CD4-positive, alpha-beta T cell treated with Interleukin-6 at 100 ng/mL for 8 hours (primary cell): ENCODE measurements at places on chromosomes 3 and 15.

DNA sequence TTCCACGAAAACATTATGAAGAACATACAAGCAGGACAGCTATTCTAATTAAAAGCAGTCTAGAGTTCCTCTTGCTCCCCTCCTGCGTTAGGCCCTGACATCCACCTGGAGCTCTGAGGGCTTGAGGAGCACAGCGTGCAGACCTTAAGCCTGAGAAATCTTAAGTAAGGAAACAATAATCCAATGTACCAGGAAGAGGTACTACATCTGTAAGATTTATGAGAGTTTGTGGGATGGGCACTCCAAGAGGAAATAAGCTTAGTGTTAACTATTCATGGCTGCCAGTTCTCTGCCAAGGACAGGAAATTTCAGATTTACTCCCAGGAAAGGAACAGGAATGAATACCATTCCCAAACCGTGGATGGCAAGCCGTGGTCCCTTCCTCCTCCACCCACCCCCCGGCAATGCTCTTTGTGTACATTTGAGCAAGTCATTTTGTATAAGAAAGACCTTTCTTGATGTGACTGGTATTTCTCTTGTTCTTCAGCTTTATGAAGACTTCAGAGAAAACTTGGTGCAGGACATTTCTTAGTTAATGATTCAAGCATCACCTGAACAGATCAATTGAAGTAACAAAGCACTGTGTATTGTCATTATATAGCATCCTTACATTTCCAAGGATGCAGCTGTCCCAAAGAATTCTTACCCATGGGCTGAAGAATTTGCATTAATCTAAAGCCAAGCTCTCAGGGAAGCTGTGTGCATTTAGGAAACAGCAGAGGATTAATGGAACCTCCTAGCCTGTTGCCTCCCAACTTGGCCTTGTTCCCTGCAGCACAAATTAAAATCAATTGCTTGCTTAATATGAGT, 28.8 kb upstream of the VILL start:
- no peak for DNase-seq

- DNase-seq = no peak
These were observed 17.1 kb downstream of the CACNA2D2 start for GRCh38 chr3:50486219-50486888.

- DNase-seq = no peak
These were observed 3.0 kb downstream of the ARHGAP31 start for GRCh38 chr3:119297169-119297568.

- DNase-seq = no peak
These were observed 274.9 kb upstream of the SEMA6D start for GRCh38 chr15:47442371-47442770.

DNA sequence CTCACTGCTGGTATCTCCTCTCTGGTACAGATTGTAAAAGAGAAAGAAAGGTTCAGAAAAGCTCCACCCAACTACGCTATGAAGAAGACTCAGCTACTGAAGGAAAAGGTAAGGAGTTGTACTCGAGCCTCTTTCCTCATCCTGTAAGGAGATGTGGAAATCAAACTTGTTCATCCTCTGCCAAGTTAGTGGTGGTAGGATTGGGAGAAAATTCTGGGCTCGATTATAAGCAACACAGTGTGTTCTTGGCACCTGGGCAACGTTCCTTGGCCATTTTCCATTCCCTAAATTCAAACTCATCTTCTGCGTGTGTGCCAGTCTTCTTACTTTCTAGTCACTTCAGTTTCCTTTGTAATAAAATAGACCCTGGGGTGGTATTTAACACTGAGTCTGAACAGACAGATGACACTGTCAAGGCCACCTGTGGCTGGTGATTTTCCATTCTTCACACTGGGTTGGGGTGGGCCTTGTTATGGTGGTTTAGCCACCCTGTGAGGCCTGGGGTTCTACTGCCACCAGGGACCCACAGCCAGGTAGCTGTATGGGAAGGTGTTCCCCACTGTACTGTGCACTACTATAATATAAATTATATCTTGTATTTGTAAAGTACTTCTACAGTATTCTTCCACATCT, 17.1 kb upstream of the ITPKA start:
- no peak for DNase-seq

DNA sequence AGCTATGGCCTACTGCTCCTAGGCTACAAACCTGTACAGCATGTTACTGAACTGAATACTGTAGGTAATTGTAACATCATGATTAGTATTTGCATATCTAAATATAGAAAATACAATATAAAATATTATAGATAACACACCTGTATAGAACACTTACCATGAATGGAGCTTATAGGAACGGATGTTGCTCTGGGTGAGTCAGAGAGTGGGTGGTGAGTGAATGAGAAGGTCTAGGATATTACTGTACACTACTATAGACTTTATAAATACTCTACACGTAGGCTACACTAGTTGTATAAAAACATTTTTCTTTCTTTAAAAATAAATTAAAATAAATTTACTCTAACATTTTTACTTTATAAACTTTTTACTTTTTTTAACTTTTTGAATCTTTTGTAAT, 224.0 kb upstream of the CBLB start:
- no peak for DNase-seq

GRCh38 chr3:45135959-45136358, 10.2 kb downstream of the CDCP1 start:
- no peak for DNase-seq

DNA sequence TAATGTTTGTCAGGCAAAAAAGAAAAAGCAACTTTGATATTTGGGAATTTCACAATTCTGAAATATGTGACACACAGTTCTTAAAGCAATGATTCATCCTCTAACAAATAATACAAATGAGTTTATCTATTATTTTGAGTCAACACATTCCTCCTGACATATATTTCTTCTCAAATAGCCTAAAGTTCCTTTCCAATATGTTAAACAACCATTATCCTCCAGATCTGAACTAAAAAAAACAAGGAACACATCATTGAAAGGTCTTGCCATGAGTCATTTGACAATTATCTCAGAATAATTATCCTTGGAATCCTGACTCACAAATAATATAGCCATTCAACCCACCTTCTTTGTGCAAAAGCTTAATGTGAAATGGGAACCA, 208.7 kb upstream of the CDIN1 start:
- no peak for DNase-seq

DNA sequence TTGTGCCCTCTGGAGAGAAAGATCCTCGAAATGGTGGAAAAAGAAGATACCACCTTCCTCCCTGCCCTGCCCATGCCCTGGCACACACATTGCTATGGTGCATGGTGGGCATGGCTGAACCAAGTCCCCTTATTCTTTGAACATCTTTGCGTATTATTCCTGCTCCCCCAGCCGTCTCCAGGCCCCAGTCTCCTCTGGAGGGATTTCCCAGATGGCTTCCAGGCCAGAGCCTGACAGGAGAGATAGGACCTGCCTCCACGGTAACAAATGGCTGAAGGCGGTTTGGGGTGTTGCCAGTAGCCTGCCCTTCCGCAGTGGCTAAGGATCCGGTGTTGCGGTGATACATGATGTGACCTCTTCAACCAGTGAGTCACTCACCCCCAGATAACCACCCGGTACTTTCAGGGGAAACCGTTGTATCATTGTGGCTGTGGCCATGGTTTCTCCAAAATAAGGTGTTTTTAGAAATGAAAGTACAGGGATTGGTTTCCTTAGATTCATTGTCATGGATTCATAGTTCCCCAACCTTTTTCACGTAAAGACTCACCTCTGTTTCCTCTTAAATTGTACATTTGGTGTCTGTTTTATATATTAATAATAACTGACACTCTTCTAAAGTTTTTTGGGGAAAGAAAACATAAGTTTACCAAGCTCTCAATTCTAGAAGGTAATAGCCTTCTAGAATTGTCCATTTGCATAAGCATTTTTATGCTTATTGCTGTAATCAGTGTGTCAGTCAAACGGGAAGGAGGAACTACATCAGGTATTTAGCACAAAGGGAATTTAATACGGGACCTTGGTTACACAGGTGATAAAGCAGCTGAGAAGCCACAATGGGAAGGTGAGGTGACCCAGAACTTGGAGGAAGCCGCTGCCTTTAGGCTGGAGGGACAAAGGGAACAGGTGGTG, 25.9 kb downstream of the SMAD3 start:
- DNase-seq = peak; percentile 73

- no peak for DNase-seq
These were observed 3.0 kb downstream of the XIRP1 start for GRCh38 chr3:39189150-39189958.

DNA sequence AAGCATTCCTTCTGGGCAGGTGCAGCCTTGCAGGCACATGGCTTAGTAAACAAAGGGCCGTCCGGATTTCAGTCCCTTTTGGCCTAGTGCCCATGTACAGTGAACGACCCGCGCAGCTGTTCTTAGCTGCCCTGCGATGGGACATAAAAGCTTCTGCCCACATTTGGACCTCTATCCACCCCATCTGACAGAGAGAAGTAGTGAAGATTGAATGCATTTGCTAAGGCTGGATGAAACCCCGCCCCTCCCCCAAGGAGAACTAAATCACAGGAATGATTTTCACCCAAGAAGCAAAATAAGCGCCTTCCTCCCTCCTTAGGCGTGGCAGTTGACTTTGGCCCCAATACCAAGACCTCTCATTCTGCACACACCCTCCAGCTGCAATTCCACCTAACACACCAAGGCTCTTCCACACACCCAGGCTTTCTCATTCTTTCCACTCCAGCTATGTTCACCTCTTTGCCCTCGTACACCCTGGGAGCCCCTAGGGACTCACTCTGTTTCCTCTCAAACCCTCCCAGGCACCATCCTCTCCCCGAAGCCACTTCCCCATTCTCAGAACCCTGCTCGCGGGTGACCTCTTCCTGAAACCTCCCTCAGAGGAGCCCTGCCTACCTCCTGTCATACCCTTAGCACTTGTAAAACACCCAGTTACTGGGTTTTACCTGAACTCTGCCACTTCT, 14.1 kb upstream of the HRH1 start:
- DNase-seq = no peak

DNA sequence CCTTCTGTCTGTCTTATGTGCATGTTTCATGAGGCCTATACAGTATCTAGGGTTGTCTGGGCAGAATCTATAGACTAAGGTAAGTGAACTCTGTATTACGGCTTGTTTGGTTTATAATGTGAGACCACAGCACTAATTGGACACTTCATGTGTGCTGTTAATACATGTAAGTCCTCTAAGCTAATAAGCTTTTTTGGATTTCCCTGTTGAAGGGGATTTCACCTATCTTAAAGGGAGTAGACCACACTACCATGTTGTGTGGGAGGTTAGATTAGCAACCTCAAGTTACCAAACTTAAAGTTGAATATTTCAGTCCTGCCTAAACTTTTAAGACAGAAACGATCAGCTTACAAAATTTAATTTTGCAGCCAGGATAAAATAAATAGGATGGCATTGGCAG, 189.8 kb upstream of the GOLIM4 start:
- no peak for DNase-seq

GRCh38 chr15:64878705-64879104, 33.0 kb upstream of the ANKDD1A start:
- no peak for DNase-seq

GRCh38 chr3:88044411-88044810, 14.4 kb downstream of the CGGBP1 start:
- no peak for DNase-seq

DNA sequence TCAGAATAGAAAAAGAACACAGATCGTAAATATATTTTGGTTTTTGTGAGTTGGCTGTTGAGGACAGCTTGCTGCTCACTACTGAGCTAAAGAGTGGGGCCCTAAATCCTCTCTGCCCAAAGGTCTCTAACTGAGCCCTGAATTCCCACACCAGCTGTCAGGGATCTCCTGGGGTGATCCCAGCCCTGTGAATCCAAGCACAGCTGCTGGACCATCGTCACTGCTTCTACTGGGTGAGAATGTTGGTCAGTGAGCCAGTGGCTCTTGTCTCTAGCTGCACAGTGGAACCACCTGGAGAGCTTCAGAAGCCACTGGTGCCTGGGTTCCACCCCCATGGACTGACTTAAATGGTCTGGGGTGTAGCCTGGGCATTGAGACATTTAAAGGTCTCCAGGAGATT, 90.5 kb upstream of the IL12A start:
- no peak for DNase-seq

DNA sequence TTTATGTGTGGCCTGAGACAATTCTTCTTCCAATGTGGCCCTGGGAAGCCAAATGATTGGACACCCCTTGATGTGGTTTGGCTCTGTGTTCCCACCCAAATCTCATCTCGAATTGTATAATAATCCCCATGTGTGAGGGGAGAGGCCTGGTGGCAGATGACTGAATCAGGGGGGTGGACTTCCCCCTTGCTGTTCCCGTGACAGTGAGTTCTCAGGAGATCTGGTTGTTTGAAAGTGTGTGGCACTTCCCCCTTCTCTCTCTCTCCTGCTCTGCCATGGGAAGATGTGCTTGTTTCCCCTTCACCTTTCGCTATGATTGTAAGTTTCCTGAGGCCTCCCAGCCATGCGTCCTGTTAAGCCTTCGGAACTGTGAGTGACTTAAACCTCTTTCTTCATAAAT, 60.1 kb upstream of the PARL start:
- DNase-seq = no peak

- DNase-seq = no peak
These were observed 22.9 kb downstream of the DNAJB8 start for GRCh38 chr3:128443771-128444170.

GRCh38 chr15:57477736-57478522, 101.6 kb downstream of the CGNL1 start:
- no peak for DNase-seq

GRCh38 chr3:34683851-34684250, 885.4 kb downstream of the PDCD6IP start:
- DNase-seq = peak; percentile 7

DNA sequence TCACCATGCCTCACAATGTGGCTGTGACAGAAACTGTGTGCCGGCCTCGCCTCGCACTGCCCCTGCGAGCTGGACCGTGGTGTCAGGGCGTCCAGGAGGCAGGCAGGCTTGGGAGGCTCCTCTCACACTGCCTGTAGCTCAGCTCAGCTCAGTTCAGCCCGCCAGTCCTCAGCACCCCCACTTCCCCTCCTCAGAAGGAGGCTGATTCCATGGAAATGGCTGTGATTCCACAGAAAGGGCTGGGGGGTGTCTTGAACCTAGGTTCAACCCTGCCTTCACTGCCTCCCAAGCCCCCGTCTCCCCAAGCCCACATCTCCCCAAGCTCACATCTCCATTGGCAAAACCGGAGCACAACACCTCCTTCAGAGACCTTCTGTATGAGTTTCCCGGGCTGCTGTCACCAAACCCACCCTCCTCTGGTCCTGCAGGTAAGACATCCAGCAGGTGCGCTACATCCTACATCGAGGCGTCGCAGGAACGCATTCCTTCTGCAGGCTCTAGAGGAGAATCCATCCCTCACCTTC, 94.0 kb downstream of the OCA2 start:
- no peak for DNase-seq

DNA sequence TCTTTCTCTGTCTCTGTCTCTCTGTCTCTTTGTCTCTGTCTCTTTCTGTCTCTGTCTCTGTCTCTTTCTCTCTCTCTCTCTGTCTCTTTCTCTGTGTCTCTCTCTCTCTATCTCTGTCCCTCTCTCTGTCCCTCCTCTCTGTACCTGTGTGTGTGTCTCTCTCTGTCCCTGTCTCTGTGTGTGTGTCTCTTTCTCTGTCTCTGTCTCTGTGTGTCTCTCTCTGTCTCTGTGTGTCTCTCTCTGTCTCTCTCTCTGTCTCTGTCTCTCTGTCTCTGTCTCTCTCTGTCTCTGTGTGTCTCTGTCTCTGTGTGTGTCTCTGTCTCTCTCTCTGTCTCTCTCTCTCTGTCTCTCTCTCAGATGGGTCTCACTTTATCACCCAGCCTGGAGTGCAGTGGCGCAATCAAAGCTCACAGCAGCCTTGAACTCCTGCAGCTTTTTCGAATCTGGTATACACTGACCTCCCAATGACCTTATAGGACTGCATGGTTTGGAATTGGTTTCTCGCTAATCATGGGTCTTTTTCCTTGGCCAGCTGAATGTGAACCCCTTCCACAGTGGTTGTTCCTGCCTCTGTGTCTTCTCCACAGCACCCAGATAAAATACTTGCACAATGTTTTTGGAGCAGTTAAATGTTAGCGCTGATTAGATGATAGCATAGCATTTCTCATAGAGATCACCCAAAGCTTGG, 102.6 kb upstream of the KLHL25 start:
- no peak for DNase-seq
